Body of pancreas (tissue), 4 donors: ENCODE measurements at places on chromosomes 4 and X.

GRCh38 chr4:173932701-173933100 lies 350.8 kb downstream of the FBXO8 start:
- DNase-seq = no peak

GRCh38 chr4:148225639-148226038 lies 216.6 kb downstream of the NR3C2 start:
- no peak for DNase-seq

DNA sequence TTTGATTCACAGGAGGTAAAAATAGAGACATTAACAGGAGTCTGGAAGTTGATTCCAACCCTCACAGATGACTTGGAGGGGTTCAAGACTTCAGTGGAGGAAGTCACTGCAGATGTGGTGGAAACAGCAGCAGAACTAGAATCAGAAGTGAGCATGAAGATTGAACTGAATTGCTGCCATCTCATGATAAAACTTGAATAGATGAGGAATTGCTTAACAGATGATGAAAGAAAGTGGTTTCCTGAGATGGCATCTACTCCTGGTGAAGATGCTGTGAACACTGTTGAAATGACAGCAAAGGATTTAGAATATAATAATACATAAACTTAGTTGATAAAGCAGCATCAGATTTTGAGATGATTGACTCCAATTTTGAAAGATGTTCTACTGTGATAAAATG lies 76.5 kb downstream of the RELL1 start:
- no peak for DNase-seq

DNA sequence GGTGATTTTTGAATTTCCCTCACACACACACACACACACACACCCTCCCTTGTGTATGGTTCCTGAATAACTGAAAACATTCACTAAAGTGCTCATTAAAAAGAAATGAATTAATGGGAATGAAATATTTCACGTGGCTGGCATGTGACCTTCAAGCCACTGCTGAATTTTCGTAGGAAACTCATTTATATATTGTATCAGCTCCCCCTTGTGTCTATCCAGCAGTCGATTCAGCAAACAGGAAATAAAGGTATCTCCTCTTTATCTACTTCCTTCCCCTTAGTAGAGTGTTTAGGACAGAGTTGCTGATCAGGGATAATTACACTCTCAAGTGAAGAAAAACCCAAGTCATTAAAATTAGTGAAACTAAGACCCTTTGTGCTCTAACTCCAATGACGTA lies 912.6 kb upstream of the LCORL start:
- no peak for DNase-seq
